NB4 (cell line): ENCODE measurements at places on chromosomes 12 and 14.

GRCh38 chr14:66240105-66240504, 246.1 kb upstream of the CCDC196 start:
- DNase-seq, result no peak

DNA sequence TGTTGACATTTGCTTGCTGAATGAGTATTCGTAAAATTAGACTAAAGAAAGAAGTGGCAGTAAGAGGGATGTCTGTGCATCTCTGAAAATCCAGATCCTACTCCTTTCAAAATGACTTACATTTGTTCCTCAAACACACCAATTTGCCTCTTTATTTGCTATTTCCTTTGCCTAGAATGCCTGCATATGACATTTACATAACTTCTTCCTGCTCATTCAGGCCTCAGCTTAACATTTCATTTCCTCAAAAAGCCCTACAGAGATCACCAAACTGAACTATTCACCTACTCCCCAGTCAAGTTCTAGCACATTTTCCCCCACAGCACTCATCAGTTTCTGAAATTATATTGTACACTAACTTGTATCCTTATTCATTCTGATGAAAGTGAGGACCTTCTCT, 907.2 kb downstream of the LRFN5 start:
- no peak for DNase-seq

DNA sequence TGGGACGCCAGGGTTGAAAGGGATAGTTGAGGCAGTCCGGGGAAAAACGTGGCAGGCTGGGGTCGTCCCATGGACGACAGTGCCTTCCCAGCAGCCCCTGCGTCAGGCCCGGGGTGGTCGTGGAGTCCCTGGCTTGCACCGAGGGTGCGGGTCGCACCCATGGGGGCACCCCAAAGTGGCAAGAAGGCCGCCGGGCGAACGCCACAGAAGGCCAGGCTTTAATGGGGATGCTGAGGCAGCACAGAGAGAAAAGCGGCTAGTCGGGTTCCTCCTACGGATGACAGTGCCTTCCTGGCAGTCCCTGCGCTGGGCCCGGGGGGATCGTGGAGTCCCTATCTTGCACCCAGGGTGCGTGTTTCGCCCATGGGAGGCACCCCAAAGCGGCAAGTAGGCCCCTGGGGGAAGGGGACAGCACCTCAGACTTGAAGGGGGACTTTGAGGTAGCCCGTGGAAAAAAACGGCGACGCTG, 158.6 kb upstream of the ALG10B start:
- DNase-seq, result no peak

- DNase-seq, result no peak
Measured at GRCh38 chr12:115694564-115694963, 582.9 kb downstream of the MED13L start.

DNA sequence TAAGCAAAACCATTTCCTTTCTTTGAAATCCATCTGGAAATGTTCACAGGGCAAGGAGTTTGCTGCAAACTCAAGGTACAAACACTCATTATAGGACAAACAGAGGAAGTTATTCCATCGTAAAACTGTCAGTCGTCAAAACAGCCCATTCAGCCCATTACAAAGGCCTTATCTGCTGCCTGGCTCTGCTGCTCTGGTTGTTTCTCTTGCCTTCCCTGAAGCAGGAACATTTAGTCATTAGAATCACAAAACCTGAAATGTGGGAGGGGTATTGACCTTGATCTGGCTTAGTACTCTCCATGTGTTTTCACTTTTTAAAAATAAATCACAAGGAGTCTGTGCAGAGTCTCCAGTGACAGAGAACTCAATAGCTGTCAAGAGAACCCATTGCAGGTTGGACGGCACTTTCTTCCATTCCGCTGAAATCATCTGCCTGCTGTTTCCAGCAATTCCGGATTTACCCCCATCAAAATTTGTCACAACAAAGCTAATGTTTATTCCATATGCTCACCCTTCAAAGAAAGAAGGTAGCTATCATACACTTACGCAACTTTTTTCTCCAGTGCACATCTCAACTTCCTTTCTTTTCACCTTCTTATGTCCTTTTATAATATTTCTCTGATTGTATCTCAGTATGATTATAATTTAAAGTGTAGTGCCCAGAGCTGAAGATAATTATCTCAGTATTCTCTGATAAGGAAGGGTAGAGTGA, 24.6 kb upstream of the ITPR2 start:
- DNase-seq, result peak; percentile 68

DNA sequence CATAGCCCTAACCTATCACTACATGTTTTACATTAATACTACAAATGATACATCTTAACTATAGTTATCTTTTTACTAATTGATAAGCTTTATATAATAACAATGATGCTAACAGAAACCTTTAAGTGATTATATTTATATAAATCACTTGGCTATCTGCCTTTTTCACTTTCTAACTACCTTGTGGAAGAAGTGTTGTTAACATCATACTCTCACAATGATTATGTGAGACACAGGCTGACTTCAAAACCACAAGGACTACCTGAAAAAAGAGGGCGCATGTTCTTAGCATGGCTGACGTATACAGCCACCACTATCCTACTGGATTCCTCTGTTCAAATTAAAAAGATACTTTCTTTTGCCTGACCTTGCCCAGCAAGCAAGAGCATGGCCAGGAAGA, 135.3 kb upstream of the SOX5 start:
- DNase-seq, result no peak

- DNase-seq, result no peak
Measured at GRCh38 chr12:48280572-48280971, 70.1 kb downstream of the ZNF641 start.

GRCh38 chr14:103361867-103362266, 23.3 kb upstream of the MARK3 start:
- peak; percentile 72 for DNase-seq
